ENCODE measurements at places on chromosomes 13 and 19.

DNA sequence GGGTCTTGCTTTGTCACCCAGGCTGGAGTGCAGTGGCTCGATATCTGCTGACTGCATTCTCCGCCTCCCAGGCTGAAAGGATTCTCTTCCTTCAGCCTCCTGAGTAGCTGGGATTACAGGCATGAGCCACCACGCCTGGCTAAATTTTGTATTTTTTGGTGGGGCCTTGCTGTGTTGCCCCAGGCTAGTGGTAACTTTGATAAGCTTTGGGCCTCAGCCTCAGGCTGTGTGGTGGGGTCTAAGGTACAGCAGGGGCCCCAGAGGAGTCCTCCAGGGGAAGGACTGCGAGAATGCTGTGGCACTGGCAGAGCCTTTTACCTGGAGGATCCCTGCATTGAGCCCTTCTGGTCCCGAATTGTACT, 7.2 kb downstream of the DOT1L start:
- no peak for DNase-seq

DNA sequence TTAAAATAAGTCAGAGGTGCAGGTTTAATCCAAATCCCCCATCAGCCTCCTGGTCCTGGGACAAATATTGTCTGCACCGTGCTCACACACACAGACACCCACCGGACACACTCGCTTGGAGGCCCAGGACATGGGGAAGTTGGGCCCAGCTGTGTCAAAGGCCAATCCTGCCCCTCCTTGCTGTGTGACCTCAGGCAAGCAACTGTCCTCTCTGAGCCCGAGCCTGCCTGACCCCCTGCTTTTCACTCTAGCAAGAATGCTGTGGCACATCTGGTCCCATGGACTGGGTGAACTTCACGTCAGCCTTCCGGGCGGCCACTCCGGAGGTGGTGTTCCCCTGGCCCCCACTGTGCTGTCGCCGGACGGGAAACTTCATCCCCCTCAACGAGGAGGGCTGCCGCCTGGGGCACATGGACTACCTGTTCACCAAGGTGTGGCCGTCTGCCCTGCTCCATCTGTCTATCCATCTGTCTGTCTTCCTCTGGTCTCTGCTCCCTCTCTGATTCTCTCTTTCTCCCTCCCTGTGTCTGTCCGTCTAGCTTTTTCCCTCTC, 9.3 kb downstream of the UPK1A start:
- DNase-seq = no peak

DNA sequence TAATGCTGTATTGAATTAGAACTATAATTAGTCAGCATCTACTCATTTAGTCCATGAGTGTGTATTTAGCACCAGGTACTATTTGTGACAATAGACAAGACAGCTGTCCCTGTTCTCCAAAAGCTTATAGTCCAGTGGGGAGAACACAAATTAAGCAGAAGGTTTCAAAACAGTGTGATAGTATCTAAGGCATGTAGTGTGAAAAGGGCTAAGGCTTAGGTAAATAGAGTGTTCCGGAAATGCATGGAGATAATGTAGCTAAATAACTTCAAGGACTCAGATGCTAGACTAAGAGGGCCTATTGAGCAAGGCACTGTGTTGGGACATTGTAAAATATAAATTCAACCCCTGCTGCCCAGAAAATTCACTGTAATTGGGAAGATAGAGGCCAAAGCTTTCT, 144.1 kb upstream of the MIR17HG start:
- DNase-seq = peak; percentile 98

DNA sequence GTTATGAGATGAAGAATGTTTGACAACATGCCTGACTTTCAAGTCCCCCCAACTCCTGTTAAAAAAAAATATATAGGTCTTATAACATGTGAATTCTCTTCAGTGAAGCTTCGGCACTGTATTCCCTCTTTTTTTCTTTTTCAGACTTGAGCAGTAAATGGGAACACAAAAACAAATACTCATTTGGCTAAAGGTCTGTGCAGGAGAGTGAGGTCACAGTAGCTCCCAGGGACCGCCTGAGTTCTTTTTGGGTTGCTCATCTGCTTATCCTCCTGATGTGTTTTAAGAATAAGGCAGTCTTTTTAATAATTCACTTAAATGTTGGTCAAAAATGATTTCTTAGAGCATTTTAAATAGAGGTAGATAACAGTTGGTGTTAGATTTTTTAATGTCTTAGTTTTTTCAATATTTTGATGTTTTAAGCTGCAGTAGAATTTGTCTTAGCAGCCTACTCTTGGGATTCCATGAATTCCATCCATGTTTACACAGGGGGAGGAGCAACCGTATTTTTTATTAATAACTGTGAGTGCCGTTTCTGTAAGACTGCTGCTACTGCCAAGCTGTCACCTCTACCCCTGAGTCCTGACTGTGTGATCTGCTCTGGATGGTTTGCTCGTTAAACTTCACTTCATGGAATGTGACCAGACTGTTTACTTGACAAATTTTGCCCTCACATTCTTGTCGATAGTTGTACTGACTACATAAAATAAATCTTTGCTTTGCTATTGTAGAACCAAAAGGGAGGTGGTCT, 14.9 kb downstream of the HNRNPM start:
- no peak for DNase-seq

- DNase-seq = no peak
Measured at GRCh38 chr13:45512098-45512496, 47.4 kb downstream of the COG3 start.

DNA sequence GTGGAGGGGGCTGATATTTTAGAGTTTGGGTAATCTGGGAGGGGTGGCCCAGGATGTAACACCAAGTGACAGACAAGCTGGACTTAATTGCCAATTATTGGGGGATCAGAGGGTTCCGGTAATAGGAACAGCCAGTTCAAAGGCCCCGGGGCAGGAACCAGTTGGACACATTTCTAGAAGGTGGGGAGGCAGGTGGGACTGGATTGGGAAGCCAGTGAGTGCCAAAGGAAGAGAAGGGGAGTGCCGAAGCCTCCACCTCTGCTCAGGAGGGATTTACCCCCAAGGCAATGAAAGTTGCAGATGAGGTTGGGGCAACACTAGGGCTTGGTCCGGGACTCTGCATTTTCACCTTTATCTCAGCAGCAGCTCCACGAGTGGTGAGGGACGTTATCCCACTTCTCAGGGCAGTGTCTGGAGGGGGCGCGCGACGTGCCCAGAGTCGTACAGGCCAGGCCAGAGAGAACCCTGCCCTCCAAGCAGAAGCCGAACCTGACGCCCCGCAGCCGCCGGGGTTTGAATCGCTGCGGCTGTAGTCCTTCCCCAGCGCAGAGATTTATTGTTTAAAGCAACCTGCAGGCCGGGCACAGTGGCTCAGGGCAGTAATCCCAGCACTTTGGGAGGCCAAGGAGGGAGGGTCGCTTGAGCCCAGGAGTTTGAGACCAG, 5.7 kb upstream of the JUND start:
- no peak for DNase-seq

DNA sequence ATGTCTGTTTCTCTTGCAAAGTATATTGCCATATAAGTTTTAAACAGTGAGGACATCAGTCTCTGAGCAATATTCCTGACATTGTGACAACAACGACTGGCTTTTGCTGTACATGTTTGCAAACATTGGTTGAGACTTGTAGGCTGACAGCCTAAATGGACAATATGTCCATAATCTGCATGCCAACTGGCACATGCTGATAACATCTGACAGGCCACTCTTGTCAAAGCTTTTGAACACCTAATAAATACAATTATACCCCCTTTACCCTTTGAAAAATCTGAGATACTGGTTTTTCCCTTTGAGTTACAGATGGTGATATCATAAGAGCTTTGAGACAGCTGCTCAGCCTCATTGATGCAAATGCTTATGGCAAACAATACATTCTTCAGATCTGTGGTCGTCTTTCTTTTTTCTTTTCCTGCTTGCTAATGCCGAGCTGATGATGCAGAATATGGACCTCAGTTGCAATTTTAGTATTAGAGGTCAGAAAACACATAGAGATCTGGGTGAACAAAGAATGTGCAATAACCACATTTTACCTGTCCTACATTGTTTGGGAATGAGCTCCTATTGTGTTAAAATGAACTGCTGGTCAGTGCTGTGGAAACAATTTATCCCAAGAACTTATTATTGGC, 114.9 kb downstream of the RFC3 start:
- DNase-seq = no peak

All from NCI-H146 (cell line).